ENCODE measurements at places on chromosomes 16 and 17.

DNA sequence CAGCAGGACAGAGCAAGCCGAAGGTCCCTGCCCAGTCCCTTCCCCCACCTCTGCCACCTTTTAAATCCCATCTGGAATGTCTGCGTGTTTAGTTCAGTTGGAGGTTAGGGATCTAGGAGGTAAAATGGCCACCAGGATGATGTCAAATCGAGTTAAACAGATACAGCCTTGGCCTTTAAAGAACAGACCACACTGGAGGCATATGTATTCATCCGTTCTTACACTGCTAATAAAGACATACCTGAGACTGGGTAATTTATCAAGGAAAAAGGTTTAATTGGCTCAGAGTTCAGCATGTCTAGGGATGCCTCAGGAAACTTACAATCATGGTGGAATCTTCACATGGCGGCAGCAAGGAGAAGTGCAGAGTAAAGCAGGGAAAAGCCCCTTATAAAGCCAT, 167.8 kb upstream of the CACNG5 start:
- DNase-seq = no peak

- DNase-seq = no peak
These were observed 22.7 kb downstream of the LCMT1 start for GRCh38 chr16:25134166-25134700.

- DNase-seq = peak; percentile 65
These were observed 898 bp downstream of the SNAI3 start for GRCh38 chr16:88685156-88686061.

- DNase-seq = peak; percentile 11
These were observed 106.3 kb upstream of the HSBP1 start for GRCh38 chr16:83701494-83701893.

DNA sequence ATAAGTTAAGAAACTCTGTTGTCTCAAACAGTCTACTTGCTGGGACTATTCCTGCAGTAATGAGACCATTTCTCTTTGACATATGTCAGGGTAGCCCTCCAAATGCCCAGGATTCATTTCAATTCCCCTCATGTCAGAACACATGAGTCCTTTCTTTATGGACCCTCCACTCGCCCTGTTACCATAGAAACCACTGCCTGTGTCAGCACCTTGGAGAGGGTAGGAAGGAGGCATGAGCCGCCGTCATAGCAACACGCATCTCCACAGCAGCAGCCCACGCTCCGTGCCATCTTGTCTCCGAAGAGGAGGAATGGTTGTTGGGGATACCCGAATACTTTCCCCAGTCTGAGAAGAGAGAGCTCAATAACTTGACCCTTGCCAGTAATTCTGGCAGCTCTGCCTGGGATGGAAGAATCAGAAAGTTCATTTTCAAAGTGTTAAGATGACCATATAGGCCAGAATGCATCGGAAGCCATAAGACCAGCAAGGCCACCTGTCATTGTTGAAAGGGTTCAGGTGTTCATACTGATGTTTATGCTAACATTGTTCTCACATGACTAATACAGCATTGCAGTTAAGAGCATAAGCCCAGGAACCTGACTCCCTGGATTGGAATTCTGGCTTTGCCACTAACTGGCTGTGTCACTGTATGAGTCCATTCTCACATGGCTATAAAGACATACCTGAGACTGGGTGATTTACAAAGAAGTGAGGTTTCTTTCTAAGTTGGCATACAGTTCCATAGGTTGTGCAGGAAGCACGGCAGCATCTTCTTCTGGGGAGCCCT, 141.3 kb downstream of the ABCC12 start:
- peak; percentile 5 for DNase-seq

GRCh38 chr17:5759501-5759925, 175.2 kb upstream of the NLRP1 start:
- DNase-seq = peak; percentile 66

GRCh38 chr17:44071772-44072171, 1.2 kb downstream of the G6PC3 start:
- no peak for DNase-seq

GRCh38 chr17:17253406-17253805, 16.4 kb upstream of the FLCN start:
- DNase-seq = peak; percentile 21

- no peak for DNase-seq
These were observed 117.2 kb downstream of the SOCS1 start for GRCh38 chr16:11138769-11139325.

DNA sequence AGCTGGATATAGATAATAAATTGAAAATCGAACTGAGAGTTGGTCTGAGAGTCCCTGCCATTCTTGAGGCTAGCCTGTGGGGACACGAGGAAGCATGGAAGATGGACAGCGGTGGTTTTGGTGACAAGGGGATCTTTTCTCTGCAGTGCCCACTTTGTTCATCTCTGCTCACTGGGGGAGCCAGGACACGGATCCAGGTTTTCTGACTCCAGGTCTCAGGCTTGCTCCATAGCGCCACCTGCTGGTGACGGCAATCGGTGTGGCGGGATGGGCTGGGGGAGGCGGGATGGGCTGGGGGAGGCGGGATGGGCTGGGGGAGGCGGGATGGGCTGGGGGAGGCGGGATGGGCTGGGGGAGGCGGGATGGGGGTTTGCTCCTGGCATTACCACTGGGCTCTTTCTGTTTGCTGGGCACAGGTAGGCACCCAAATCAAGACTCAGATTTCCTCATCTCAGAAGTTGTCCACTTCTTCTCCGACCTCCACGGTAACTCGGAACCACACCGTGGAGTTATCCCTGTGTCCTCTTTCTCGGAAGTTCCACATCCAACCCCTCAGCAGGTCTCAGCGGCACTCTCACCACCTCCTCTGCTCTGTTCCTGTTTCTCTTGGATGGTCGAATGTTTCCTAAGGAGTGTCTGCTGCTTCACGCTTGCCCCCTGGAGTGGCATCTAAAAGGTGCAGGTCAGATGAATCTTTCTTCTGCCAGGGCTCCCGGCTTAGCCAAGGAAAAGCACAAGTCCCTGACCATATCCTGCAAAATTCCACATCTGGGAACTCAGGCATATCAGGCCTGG, 142.4 kb downstream of the CYLD start:
- DNase-seq = no peak

DNA sequence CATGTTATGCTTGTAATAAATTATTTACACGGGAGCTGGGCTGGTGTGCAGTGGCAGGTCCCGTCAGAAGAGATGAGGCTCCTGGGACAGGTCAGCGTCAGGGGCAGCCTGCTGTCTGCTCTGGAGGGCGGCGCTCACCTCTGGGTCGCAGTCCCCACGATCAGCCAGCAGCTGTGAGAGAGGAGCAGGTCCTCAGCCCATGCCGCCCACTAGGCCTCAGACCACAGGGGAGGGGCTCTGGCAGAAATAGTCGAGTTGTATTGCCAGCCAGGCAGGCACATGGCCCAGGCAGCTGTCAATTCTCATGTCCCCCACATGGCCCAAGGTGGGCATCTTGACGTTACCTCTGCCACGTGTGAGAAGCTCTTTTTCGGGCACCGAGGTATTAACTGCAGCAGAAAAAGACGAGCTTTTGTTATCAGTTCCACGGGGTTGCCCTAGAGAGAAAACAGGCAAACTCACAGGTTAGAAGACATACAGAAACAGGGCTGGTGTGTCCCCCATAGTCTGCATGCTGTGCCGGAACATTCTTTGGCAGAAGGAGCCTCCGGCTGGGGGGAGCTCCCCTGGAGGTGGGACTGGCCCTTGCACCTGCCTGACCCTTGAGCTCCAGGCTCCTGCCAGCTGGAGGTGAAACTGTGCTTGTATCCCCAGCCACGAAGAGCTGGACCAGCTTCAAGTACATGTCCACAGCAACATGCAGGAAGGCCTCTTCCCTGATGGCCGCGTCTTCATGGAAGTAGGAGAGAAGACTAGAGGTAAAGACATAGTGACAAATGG, 17.4 kb downstream of the ZNF276 start:
- DNase-seq = no peak

GRCh38 chr17:76673729-76674128, 30.2 kb upstream of the ST6GALNAC1 start:
- DNase-seq = no peak

- DNase-seq = no peak
These were observed 32.1 kb downstream of the ZFHX3 start for GRCh38 chr16:73015612-73016487.

DNA sequence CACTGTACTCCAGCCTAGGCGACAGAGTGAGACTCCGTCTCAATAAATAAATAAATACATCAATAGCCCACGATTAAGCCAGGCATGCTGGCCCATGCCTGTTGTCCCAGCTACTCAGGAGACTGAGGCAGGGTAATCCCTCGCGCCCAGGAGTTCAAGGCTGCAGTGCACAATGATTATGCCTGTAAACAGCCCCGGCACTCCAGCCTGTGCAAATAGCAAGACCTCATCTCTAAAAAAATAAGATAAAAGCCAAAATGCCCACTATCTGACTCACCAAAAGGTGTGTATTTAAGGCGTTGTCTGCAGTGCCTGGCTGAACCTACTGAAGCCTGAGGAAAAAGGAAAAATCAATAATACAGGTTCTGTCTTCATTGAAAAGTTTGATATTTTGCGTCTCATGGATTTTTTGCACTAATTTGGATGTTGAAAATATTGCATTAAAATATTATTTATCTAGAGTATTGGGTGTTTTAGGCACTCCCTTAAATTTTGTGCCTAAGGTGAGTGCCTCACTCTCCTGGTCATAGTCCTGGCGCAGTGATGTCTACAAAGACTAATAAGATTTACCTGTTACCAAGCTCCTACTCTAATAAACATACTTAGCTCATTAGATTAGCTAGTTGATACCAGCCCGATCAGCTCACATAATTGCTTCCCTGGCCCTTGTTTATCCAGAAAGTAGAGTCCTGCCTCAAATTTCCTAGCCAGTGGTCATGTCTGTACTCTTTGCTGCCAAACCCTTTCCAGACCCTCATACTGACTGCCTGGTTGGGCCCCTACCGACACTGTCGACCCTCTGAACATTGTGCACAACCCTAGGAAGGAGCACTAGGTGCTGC, 24.7 kb upstream of the TOB1 start:
- DNase-seq = no peak

- DNase-seq = no peak
These were observed 205.4 kb downstream of the COPRS start for GRCh38 chr17:31653691-31654090.

DNA sequence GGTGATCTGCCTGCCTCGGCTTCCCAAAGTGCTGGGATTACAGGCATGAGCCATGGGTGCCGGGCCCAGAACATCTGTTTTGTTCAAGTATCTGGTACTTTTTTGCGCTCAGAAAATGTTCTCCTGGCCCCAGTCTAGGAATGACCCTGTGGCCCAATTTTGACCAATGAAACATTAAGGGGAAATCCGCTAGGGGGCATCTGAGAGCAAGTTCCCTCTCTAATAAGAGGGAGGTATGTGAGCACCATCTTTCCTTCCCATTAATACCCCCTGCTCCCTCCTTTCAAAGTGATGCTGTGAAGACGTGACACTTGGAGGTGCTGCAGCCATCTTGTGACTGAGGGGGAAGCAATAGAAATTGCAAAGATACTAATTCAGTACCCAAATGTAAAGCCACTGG, 16.5 kb upstream of the CLEC3A start:
- no peak for DNase-seq

DNA sequence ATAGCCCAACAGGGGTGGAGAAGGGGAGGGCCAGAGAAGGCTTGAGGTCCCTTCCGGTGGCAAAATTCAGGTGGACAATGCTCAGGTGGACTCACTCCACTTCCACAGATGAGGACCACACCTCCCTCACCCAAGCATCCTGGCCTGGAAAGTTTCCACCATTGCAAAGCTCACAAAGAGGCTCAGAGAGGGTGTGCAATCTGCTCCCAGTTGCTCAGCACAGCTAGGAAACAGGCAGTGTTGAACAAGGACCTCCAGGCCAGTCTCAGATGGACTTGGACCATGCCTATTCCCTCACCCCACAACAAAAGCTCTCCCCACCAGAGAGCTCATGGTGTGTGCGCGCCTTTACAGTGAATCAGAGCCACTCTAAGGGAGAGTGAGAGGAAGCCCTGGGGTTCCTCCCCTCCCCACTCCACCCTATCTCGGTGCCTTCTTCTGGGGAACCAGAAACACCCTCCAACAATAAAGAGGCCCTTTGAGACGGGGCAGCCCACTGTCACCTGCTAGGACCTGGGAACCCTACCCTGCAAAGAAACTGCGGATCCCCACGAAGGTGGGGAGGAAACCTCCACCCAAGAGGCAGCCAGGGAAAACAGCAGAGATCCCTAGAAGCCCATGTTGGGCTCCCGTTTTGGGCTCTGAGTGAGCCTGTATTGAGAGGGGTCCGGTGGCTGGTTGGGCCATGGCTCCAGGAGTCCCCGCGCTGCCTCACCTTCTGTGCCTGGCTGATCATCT, 1.6 kb downstream of the FAM83G start:
- peak; percentile 59 for DNase-seq

GRCh38 chr17:74543406-74543805, 2.5 kb downstream of the CD300C start:
- DNase-seq = no peak

GRCh38 chr16:21218153-21218552, 6.8 kb upstream of the ZP2 start:
- DNase-seq = peak; percentile 42

DNA sequence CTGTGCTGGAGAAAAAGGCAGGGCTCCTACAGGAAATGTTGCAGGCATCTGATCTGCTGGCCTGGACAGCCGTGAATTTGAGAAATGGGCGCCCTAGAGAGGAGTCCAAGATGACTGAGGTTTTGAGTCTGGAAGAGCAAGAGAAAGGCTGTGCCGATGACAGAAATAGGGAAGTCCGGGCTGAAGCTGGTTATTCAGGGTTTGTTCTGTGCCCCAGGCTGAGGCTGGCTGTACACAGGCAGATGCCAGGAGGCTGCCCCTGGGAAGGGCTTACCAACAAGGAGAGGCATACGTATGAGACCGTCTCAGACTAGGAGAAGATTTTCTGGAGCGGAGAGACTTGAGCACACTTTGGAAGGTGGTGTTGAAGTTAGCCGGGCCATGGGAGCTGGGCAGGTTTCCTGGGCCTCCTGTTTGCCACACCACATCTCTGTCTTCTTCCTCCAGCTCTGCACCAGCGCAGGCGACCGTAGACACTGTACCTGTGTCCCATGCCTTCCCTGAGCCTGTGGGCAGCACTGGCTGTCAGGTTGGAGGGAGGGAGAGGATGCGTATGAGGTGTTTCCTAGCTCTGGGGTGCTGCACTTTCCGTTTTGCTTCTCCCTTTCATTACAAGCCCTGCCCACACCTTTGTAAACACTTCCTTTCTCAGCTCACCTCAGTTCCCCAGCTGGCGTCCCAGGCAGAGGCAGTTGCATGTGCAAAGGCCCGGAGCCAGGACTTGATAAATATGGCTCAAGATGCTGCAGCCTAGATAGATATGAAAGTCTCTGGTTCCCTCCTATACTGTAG, 80.8 kb downstream of the SPECC1 start:
- no peak for DNase-seq

DNA sequence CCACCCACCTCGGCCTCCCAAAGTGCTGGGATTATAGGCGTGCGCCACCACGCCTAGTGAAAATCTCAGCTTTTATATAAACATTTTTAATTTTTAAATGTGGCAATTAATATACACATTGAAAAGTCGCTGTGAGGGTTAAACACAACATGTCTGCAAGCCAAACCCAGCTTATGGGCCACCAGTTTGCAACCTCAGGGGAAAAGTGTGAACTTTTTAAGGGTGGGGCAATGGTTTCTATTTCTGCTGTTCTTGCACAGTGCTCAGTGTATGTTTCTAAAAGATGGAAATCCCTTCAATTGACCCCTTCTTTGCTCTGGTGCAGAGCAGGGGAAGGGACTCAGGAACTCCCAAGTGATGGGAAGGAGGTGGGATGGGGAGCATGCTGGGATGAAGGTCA, 18.3 kb upstream of the SUPT4H1 start:
- no peak for DNase-seq

Data from amniotic epithelial cell (primary cell).